ENCODE measurements at places on chromosomes 12 and 14.

DNA sequence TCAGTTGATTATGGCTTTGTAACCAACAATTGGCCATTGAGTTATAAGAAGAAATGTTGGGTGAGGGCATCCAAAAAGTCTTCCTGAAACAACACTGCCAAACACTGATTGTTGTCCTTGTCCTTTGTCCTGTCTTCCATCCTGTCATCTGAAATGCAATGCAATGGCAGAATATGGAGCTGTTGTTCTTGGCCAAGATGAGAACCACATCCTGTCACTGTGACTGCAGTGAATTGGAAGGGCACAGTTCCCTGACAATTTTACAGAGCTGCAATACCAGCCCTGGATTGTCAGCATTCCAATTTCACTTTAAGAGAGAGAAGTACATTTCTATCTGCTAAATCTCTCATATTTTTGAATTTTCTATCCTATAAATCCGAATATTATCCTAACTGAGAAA, 613.3 kb downstream of the FLRT2 start:
- no peaks in the 10 kb centered on the region for H3K27me3 ChIP-seq
- H3K4me1 ChIP-seq, result no peaks in the 10 kb centered on the region
- H3K4me3 ChIP-seq, result no peak overlapping the region
- H3K36me3 ChIP-seq, result no peaks in the 10 kb centered on the region

GRCh38 chr12:98513379-98514322, 1.7 kb upstream of the TMPO start:
- no peaks in the 10 kb centered on the region for H3K36me3 ChIP-seq
- no peaks in the 10 kb centered on the region for H3K27me3 ChIP-seq
- H3K27ac ChIP-seq, result peak overlapping the region; percentile 92

DNA sequence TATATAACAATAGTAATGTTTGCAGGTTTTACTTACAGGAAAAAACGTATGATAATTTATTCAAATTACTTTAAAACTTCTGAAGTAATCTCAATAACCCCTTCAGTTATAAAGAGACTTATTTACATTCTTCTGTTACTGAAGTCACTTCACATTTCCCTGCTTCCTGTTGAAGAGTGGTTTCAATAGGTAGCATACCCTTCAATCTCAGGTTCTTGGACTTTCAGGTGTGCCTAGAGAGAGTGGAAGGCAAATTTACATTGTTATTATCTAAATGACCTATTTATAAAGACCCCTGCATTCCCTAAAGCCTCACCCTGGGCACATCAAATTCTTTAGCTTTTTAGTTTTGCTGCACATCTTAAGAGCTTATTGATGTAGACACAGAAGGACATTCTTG, 137.6 kb upstream of the AEBP2 start:
- no peak overlapping the region for H3K4me3 ChIP-seq
- H3K27me3 ChIP-seq, result no peaks in the 10 kb centered on the region
- H3K4me1 ChIP-seq, result peaks cover 4% of the 10 kb centered on the region
- no peaks in the 10 kb centered on the region for H3K36me3 ChIP-seq
- H3K27ac ChIP-seq, result no peak overlapping the region

DNA sequence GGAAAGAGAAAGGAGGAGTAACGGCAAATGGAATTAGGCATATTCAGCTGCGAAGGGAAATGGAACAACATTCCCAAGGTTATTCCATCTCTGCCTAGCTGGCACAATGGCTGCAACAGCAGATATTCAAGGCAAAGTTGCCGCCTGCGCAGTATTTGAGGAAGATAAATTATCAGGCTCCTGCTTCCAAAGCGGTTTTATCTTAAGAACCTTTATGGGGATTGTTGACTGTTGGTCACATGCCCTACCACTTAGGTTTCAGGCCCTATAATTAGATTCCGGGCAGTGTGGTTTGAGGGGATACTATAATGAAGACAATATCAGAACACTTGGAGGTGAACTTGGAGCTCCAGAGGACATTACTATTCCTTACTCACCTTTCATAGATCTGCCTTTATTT, 99.7 kb downstream of the FGD4 start:
- no peak overlapping the region for H3K4me3 ChIP-seq
- peak; percentile 27 for DNase-seq
- no peaks in the 10 kb centered on the region for H3K27me3 ChIP-seq

DNA sequence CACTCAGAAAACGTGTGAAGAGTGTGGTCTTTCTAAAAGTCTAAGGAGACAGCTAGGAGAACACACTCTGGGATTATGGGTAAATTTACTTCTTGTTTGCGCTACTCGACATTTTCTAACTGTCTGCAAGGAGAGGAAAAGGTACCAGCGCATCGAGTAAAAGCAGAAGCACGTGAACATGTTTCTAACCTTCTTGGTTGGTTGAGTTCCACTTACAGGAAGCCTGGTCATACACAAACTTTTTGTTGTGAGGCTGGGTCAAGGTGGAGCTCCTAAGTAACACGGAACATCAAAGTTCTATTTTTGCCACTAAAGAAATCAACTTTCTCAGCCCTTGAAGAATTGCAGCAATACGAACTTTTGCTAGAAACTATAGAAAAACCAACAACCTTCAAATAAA, 20.0 kb downstream of the ANKLE2 start:
- H3K4me1 ChIP-seq, result no peaks in the 10 kb centered on the region
- H3K27me3 ChIP-seq, result no peaks in the 10 kb centered on the region
- DNase-seq, result no peak
- no peak overlapping the region for H3K4me3 ChIP-seq
- peaks cover 100% of the 10 kb centered on the region for H3K36me3 ChIP-seq

DNA sequence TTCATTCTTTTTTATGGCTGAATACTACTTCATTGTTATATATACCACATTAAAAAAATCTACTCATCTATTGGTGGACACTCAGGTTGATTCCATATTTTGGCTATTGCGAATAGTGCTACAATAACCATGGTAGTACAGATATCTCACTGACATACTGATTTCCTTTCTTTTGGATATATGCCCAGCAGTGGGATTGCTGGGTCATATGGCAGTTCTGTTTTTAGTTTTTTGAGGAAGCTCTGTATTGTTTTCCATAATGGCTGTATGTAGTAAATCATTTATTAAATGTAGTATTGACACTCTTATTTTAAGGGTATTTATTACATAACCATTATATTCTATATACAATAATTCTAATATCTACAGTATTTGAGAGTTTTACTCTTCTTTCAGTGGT, 43.7 kb downstream of the PTCSC3 start:
- no peaks in the 10 kb centered on the region for H3K4me1 ChIP-seq
- no peak overlapping the region for H3K4me3 ChIP-seq
- no peak for DNase-seq
- no peaks in the 10 kb centered on the region for H3K27me3 ChIP-seq

GRCh38 chr12:10562306-10562933, 51.0 kb downstream of the MAGOHB start:
- H3K4me1 ChIP-seq, result no peaks in the 10 kb centered on the region
- H3K4me3 ChIP-seq, result no peak overlapping the region
- no peaks in the 10 kb centered on the region for H3K27me3 ChIP-seq
- no peaks in the 10 kb centered on the region for H3K36me3 ChIP-seq
- no peak for DNase-seq
- H3K27ac ChIP-seq, result no peak overlapping the region

- H3K4me1 ChIP-seq, result peaks cover 5% of the 10 kb centered on the region
- H3K27me3 ChIP-seq, result no peaks in the 10 kb centered on the region
- H3K36me3 ChIP-seq, result no peaks in the 10 kb centered on the region
- H3K4me3 ChIP-seq, result no peak overlapping the region
Observed at GRCh38 chr14:93951635-93952540, 24.5 kb downstream of the ASB2 start.

DNA sequence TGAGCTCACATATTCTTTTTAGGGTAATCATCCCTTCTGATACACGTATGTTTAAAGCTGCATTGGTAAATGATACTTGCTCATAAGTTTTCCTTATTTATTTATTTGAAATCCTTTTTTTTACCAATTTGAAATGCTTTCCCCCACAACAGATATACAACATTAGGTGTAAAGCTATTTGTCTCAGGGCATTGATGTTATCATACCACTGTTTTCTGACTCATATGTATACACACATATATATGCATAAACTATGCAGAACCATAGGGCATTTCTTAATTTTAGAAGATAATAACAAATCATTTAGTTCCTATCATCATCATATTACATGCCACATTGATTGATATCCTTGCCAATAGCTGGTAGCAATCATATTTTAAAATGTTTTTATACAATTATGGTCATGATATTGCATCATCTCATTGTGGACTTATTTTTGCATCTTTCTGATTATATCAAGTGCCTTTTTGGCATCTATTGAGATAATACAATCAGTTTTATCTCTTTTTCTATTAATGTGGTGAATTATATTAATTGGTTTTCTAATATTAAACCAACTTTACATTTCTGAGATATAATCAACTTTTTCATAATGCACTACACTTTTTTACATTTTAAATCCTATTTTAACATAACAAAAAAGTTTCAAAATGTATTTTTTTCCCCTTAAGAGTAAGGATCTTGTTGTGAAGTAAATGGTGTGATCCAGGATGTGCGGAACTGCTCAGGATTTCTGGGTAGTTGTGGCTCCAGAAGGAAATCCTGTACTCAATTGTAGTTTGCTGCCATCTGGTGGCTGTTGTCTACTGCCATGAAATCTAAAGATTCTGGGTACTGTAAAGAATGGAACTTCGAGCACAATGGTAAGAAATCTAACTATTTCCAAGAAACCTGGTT, 16.7 kb downstream of the OR9K2 start:
- DNase-seq, result no peak
- no peaks in the 10 kb centered on the region for H3K4me1 ChIP-seq
- H3K36me3 ChIP-seq, result no peaks in the 10 kb centered on the region
- H3K27me3 ChIP-seq, result no peaks in the 10 kb centered on the region
- no peak overlapping the region for H3K4me3 ChIP-seq
- no peak overlapping the region for H3K27ac ChIP-seq

DNA sequence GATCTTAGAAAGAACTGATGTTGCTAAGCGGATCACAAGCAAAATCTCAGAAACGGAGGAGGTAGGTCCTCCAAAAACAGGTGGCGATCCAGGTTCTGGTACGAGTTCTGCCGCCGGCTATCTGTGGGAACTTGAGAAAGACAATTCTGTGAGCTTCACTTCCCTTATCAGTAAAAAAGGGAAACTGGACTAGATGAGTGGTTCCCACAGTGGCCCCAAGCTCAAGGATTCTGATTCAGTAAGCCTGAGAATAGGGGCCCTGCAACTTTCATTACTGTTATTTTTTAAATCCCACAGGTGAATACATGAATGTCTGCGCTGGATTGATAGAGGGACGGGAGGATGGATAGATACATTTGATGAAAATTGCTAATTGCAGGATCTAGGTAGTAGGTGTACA, 160.2 kb downstream of the PPM1H start:
- no peak for DNase-seq
- H3K4me1 ChIP-seq, result no peaks in the 10 kb centered on the region
- H3K36me3 ChIP-seq, result no peaks in the 10 kb centered on the region
- no peaks in the 10 kb centered on the region for H3K27me3 ChIP-seq

- DNase-seq, result no peak
- H3K27ac ChIP-seq, result no peak overlapping the region
- no peaks in the 10 kb centered on the region for H3K36me3 ChIP-seq
- no peaks in the 10 kb centered on the region for H3K27me3 ChIP-seq
- H3K4me1 ChIP-seq, result peaks cover 3% of the 10 kb centered on the region
Observed at GRCh38 chr14:96081767-96082400, 42.7 kb downstream of the C14orf132 start.

GRCh38 chr12:168763-169525, 45.0 kb downstream of the SLC6A12 start:
- H3K36me3 ChIP-seq, result no peaks in the 10 kb centered on the region
- no peak overlapping the region for H3K4me3 ChIP-seq
- no peak for DNase-seq
- H3K4me1 ChIP-seq, result no peaks in the 10 kb centered on the region

- H3K27me3 ChIP-seq, result no peaks in the 10 kb centered on the region
- peak overlapping the region; percentile 84 for H3K27ac ChIP-seq
- DNase-seq, result no peak
- H3K4me3 ChIP-seq, result no peak overlapping the region
Observed at GRCh38 chr12:110590806-110591326, 7.7 kb upstream of the PPTC7 start.

DNA sequence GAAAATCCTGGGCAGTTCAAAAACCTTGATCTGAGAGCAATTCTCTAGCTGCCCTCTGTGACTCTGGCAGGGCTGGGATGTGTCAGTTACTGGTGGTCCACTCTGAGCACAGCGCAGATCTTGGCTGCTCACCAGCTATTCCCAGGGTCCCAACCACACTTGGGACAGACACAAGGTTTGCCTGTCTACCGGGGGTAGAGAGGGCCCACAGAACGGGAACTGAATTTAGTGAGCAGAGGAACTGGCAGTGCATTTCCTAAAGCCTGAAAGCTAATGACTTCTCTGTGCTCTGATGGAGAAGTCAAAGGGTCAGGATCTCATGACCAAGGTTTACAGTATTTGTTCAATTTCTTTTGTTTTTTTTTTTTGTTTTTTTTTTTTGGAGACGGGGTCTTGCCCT, 2.6 kb downstream of the PDE6H start:
- DNase-seq, result no peak
- H3K27me3 ChIP-seq, result no peaks in the 10 kb centered on the region
- H3K4me3 ChIP-seq, result no peak overlapping the region
- H3K36me3 ChIP-seq, result no peaks in the 10 kb centered on the region
- no peak overlapping the region for H3K27ac ChIP-seq
- H3K4me1 ChIP-seq, result no peaks in the 10 kb centered on the region
